ENCODE measurements at places on chromosomes 3 and 15.
A peak's percentile ranks its signal among the peaks of the same experiment; 100 is the strongest.

DNA sequence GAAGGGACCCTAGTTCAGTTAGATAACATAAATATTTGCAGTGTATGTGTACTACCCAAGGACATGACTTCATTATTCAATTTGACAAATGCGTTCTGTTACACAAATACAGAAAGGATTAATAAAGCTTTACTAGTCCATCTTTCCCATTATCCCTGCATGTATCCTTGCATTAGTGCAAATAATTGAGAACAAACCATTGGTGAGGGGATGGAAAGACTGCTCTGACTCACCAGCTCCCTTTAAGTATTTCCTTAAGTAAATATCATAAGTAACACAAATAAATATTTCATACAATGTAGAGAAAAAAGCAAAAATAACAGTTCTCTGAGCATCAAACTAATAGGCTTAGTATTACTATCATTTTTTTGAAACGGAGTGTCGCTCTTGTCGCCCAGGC lies 1.9 kb upstream of the GPD1L start:
- no peak for DNase-seq

GRCh38 chr3:119589102-119589773 lies 8.4 kb upstream of the PLA1A start:
- DNase-seq, result no peak

GRCh38 chr15:47135267-47135666 lies 582.0 kb upstream of the SEMA6D start:
- DNase-seq, result no peak

DNA sequence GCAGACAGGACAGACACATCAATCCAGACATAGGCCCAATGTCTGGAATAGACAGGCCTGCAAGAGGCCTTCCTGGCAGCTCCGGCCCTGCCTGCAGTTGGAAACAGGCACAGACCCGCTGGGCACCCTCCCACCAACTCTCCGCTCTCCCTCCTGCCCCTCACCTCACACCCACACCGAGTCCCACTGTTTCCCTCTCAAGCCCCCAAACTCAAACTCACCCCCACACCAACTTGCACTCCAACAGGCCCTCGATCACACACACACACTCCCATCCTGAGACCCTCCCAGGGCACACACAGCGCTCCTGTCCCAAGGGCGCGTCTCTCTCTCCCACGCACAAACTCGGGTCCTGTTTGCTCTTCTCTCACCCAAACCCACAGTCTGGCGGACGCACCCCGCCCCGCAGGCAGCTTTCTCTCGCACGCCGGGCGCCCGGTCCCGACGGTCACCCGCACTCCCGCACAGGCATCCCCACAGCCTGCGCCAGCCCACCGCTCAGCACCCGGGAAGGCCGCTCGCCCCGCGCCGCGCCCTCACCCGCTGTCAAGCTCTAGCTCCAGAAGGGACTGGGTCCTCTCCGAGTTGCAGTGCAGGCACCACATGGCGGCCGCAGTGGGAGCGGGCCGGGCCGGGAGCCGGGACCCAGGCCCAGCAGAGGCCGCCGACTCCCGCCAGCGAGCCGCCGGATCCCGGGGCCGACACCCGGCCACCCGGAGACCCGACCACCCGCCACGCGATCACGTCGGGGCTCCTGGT lies 106.2 kb downstream of the IQSEC1 start:
- DNase-seq, result peak; percentile 45

GRCh38 chr3:69180869-69181591 lies 58.6 kb upstream of the LMOD3 start:
- DNase-seq, result no peak

GRCh38 chr15:43103907-43104306 lies 1.9 kb downstream of the UBR1 start:
- no peak for DNase-seq

DNA sequence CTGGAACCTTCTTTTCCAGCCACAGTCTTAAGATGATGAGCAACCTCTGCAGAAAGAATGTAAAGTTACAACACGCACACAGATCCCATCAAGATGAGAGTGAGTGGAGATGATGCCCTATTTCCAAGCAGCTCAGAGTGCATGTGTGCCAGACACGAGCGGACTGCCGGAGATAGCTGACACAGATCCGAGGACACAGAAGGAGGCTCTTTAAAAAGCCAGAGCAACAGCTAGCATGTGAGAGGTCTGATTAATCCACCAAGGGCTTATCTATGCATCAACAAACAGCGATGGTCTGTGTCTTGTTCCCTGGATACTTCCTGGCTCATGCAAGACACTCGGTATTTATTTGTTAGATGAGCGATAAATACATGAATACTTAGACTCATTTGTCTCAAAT lies 128.6 kb upstream of the DLG1 start:
- no peak for DNase-seq

DNA sequence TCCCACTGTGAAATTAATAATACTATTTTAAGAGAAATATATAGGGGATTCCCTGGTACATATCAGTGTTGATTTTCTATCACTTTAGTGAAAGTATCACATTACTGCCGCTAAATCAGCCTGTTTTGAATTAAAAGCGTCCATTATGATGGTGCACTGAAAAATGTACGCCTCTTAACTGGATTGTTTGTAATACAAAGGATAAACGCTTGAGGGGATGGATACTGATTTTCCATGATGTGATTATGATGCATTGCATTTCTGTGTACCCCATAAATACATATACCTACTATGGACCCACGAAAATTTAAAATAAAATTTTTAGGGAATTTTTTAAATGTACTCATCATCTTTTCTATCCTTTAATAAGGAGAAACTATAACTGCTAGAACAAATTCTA lies 478.6 kb downstream of the MAGI1 start:
- DNase-seq, result no peak

DNA sequence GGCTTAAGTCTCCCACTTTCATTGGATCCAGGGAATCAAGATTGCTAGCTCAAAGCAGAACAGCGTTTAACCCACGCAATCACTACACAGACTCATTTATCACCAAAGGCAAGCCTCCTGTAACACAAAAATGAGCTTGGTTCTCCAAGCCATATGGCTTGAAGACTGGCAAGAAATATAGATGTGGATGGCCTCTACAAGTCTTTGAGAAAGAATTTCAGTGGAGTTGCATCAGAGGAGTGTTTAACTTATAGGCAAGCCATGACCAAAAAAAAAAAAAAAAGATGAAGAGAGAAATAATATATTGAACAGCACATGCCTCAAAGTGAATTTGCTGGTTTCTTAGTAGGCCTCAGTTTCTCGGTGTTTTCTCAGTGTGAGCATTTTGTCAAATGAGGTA lies 27.3 kb downstream of the PDZRN3 start:
- DNase-seq, result no peak

DNA sequence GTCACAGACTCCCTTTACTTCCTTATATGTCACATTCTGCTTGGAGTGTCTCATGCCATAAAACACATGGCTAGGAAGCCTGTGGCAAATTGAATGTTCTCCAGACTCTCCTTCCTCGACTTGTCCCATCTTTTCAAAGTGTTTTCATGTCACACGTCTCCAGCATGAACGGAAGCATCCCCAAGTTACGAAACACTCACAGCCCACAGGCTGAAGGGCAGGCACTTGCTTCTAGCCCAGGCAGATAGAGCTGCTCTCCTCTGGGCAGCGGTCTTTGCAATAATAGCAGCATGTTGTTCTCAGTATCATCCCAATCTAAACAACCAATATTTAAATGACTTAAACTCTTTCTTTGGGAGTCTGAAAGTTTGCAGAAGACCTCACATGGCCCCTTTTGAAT lies 85.3 kb upstream of the ADAMTS9 start:
- no peak for DNase-seq

- peak; percentile 18 for DNase-seq
These were observed 41.8 kb downstream of the ITGA11 start for GRCh38 chr15:68389936-68390817.

DNA sequence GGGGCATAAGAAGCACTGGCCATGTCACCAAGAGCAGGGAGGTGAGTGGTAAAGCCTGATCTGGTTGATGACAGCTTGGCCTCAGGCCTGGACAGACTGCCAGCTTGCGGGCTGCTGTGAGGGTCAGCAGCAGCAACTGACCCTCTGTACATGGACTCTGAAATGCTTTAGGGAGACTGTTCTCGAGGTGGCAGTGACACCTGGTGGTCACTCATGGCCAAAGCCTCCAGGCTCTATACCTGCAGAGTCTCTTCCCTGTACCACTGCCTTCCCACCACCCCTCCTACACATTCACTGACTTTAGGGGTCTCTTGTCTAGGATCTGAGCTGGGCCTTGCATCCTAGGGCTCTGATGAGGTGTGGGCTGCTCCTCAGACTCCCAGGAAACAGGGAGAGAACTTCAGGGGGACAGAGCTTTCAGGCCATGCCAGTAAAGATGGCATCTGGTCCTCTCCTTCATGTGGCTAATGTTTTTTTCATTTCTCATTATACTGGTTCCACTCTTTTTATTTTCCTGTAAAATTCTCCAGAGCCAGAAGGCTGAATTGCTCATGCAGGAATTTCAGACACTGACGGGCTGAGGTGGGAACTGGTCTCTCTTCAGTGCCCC lies 17.2 kb upstream of the TIMP4 start:
- DNase-seq, result peak; percentile 66

DNA sequence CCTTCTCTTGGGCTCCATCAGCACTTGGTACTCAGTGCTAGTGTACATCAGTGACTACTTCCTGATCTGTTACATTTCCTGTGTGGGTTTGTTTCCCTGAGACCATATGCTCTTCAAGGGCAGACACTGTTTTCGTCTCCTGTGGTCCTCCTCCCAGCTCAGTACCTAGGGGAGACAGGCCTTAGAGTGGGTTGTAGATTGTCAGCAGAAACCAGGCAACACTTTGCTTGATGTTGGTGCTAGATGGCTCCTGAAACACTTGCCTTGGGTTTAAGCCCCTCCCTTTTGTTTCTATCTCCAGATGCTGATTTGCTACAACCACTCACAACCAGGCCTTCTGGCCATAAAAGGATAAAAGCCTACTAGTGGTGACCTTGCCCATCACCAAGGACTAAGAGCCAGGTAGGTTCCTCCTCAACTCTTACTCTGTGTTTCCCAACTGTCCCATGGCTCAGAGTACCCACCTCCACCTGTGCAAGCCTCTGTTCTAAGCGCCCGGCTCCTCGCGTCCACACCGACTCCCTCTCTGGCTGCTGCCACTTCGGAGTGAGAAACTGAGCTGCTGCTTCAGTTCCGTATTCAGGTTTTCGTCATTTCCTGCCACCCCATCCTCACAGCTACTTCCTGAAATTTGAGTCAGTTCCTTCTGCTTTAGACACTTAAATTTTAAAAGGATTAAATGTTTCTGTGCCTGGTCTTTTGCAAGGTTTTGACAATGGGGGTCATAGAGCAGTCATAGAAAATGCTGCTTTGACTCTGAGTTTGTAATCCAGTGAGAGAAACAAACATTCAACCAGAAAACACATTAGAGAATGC lies at the start of gene HCLS1:
Gene HCLS1, minus strand, starts transcription at position 548 of the 816 bp plus-strand sequence. CDS start 2,556 bp downstream, outside the sequence.
- peak; percentile 83 for DNase-seq

DNA sequence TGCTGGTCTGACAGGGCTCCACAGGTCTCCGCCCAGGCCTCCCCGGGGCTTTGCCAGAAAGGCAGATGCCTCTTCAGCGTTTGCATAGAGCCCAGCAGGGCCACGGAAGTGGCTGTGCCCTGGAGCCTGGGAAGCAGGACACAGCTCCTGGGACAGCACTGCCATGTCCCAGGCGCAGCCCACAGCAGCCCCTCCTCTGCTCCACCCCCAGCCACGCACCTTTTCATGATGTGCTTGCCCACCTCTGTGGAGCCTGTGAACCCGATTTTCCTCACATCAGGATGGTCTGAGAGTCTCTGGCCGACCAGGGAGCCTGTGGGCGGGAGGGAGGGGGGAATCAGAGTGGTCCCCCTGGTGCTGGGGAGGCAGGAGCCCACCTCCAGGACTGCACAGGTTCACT lies 33.9 kb upstream of the SLC41A3 start:
- DNase-seq, result peak; percentile 3

DNA sequence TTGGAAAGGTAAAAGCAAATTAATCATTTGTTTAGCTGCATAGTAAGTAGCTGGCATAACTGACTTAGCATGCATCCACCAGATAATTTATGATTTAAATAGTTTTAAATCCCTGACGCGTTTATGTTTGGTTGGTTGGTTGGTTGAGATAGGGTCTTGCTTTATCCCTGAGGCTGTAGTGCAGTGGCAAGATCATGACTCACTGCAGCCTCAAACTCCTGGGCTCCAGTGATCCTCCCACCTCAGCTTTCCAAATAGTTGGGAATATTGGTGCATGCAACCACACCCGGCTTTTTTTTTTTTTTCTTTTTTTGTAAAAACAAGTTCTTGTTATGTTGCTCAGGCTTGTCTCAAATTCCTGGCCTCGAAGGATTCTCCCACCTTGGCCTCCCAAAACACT lies 263.4 kb downstream of the MCTP2 start:
- DNase-seq, result no peak

- DNase-seq, result no peak
These were observed 401 bp downstream of the RAMAC start for GRCh38 chr15:82986442-82986780.

DNA sequence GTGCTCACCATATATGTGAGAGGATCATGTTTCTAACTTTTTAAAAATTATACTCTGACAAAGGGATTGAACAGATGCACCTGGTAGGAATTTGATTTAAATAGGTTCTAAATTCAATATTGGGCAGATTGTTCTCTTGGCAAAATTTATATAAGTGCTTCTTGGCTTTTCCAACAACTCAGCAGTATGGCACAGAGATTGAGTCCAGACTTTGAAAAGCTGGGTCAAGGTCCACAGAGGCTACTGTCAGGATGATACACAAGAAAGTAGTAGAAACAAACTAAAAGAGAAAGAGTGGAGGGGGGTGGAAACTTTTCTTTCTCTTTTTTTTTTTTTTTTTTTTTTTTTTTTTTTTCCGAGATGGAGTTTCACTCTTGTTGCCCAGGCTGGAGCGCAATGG lies 203.2 kb upstream of the ADAMTS9 start:
- no peak for DNase-seq

DNA sequence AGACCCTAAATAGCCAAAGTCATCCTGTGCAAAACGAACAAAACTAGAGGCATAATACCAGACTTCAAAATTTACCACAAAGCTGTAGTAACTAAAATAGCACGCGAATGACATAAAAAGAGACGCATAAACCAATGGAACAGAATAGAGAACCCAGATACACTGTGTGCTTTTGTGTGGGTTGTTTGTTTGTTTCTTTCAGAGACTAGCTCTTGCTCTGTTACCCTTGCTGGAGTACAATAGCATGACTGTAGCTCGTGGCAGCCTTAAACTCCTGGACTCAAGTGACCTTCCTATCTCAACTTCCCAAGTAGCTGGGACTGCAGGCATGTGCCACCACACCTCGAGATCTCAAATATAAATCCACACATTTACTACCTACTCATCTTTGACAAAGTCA lies 1314.6 kb upstream of the GBE1 start:
- DNase-seq, result no peak

GRCh38 chr15:39193611-39194010 lies 387.3 kb upstream of the THBS1 start:
- no peak for DNase-seq

DNA sequence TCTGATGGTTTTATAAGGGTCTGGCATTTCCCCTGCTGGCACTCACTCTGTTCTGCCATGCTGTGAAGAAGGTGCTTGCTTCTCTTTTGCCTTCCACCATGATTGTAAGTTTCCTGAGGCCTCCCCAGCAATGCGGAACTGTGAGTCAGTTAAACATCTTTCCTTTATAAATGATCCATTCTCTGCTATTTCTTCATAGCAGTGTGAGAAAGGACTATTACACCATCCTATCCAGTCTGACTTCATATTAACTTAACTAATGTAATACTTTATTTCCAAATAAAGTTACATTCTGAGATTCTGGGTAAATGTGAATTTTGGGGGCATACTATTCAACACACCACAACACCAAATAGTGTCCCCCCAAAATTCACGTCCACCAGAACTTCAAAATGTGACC lies 22.2 kb upstream of the MAP3K13 start:
- no peak for DNase-seq

Data from activated T-cell treated with anti-CD3 and anti-CD28 coated beads, Interleukin-2, amount 50 U/mL, for 48 hours (primary cell).